Activated T-cell treated with anti-CD3 and anti-CD28 coated beads, Interleukin-2, amount 50 U/mL, for 1 hour (primary cell): ENCODE measurements at places on chromosomes 16 and 17.

- no peak for DNase-seq
Measured at GRCh38 chr17:34847938-34848337, 113.3 kb downstream of the CCT6B start.

DNA sequence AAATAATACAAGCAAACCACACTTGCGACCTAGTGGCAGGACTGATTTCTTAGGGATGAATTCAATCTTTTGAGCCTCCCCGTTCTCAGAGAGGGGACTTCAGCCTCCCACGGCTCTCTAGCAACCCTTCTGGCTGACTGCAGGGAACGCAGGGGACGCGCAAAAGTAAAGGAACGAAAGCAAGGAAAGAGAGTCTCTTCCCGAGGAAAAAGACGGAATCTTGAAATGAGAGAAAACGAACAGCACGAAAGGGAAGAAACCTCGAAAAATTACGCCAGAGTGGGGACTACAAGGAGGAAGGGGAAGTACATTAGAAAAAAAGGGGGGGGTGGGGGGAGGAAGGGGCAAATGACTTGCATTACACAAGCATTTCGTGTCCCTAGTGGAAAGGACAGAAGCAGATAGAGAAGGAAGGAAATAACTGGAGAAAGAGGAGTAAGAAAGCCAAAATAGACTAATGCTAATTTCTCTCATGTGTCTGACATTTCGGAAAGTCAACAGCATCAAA lies 1.2 kb downstream of the GRB2 start:
- DNase-seq, result peak; percentile 57

DNA sequence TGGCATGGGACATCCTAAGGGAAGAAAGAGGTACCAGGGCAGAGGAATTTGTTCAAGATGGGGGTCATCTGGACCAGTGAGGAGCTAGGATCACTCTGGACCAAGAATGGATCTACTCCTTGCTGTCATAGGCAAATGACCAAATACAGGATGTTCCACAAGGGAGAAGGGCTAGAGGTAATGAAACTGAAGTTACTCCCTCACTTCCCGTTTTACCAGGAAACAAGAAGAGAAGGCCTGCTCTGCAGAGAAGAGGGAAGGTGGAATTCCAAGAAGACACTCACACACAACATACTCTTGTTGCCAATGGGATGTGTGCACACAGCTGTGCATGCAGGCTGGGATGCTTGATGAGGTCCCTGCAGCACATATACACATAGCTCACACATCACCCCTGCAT lies 38.6 kb downstream of the NEUROD2 start:
- DNase-seq, result no peak

DNA sequence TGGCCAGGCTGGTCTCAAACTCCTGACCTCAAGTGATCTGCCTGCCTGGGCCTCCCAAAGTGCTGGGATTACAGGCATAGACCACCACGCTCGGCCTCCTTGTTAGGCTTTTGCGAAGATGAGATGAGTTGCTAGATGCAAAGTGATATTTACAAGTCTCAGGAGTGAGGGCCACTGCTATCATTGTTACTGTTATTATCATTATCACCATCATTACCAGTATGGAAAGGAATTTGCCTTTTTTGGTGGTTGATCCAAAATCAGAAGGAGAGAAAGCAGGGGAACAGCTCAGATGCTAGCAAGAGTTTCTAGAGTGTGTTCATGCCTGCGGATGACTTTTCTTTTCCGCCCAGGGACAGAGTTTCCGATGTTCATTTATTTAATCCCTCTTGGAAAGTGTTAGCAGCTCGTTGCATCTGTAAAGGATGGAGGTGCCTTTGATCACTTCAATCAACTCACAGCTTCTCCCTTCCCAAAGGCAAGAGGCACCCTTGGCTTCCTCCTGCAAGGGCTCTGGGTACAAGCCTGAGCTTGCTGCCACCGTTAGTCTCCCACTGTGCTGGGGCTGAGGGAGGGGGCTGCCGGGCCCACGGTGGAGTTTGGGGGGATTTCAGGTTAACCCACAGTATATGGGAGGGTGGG lies 21.6 kb downstream of the ITPRIPL2 start:
- no peak for DNase-seq

DNA sequence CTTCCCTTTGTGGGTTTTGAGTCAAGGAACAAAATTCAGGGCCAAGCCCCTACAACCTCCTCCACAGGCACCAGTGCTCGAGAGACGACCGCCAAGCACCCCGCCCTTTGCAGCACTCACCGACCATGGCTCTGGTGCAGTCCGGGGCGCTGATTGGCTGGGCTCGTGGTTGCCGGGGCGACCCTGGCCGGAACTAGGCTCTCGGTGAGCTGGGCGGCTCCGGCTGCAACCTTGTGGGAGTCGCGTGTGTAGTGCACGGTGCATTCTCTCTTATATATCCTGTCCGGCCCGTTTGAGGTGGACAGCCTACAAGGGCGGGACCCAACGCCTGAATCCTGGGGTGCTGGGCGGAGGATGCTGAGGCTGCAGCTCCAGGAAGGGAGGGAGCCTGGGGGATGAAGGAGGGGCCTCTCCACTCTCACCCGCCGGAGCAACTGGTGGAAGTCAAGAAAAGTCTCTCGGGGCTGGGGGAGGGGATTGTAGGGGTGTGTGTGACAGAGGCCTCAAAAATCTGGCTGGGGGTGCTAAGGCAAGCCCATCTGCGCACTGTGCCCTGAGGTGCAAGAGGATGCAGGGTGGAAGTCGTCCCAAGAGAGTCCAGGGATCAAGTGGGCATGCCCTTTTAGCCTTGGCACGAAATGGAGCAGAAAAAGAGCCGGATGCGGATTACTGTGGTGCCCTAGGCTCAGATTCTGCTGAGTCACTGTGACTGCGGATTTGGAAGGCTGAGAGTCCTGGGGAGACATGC lies at the start of gene NQO1:
TSS of gene NQO1 (minus strand) at position 248 of the 748 bp plus-strand sequence. CDS start at position 127, 121 bp downstream.
- DNase-seq, result peak; percentile 80

DNA sequence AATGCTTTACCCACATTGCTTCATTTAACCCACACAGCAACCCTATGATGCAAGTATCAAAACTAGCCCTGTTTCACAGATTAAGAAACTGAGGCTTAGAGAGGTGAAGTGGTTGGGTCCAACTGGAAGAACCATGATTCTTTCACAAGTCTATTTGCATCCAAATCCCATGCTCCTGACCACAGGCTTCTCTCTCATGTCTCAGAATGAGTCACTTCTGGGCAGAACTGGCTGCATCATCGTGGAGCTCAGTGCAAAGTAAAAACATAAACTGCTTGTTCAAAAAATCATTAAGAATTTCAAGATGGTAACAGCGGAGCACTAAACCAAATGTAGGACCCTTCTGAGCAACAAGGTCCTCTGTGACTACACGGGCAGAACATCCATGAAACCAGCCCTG lies 20.2 kb upstream of the CES1 start:
- DNase-seq, result no peak

DNA sequence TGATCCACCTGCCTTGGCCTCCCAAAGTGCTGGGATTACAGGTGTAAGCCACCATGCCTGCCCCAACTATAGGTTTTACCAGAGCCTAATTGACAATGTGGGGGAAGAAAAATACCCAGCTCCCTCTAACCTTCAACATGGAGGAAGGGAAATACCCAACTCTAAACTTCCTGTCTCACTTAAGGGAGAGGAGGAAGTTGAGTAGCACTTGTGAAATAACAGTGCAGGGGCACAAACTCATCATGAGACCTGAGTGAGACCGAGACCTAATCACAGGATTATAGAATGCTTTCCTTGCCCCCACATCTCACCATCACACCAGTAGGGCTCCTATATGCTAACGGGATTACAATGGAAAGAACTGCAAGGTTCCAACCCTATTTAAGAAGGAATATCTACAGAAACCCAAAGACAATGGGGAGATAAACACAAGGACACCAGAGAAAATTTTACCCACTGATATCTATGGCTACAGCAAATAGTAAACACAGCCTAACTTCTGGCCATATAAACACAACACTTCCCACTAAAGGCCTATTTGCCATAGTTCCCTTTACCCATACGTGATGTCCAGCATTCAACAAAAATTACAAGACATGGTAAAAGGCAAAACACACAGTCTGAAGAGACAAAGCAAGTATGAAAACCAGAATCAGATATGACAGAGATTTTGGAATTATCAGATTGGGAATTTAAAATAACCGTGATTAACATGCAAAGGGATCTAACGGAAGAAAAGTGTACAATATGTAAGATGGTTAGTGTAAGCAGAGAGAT lies 26.9 kb downstream of the OR3A1 start:
- no peak for DNase-seq

DNA sequence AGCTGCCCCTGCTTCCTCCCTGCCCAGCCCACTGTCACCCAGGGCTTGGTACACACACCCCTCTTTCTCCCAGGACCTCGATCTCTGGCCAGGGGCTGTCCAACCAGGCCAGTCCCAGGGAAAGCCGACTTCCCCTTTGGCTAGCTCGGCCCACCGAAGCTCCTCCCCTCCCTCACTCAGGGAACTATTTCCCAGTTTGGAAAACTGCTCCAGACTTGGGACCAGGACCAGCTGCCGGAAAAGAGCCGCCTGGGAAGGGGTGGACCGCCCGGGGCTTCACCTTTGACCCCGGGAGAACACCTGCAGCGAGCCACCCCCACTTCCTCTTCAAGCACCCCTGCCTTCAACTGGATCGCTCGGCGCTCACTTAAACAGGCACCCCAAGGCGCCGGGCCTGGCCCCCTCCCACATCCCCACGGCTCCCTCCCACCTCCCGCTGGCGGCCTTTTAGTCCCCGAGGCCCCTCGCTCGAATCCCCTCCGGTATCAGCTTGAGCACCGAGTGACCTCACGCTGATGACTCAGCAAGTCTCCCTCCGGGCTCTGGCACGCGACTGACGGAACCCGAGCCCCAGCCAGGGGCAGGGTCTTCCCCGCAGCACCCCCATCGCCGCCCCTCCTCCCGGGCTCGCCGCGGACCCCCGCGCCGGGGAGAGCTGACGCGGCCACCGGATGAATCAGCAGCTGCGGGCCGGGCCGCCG lies 934 bp downstream of the MAFG start:
- DNase-seq, result peak; percentile 61

GRCh38 chr17:9615486-9615885 lies 29.8 kb upstream of the USP43 start:
- no peak for DNase-seq
